Endothelial cell of umbilical vein (primary cell): ENCODE measurements at places on chromosomes 11 and 22. TPM values are rescaled to one million over a fixed set of nuclear protein-coding genes. Genes with fewer than 3 reads are reported as not detected.

The BATF2 gene
- 0.75 and 0.81 TPM in 2 replicates for total RNA-seq

The SLC1A2 gene
- total RNA-seq = not detected in 2 replicates

The OR8H1 gene
- not detected in 2 replicates for total RNA-seq

- DNase-seq = no peak
Measured at GRCh38 chr22:19615867-19616581, 91.8 kb upstream of the CLDN5 start.

DNA sequence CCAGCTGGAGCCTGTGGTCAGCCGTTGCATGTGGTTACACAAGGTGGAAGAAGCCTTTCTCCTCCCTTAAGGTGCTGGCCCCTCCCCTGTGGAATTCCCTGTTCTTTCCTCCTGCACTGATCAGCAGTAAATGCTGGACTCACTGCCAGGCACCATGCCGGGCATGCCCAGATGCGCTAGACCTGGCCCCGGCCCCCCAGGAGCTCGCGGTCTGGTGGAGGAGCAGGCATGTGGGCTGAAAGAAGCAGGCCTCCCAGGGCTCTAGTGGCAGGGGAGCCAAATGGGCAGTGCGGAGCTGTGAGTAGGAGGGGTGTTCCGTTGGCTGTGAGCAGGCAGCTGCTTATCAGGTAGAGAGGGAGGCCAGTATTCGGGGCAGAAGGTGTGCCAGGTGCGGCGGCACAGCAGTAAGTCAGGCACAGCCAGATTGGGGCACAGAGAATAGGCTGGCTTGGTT is 10.2 kb downstream of the DGKZ start:
- no peak for DNase-seq

GRCh38 chr11:1296287-1296686 is 13.1 kb downstream of the TOLLIP start:
- DNase-seq = no peak
